ENCODE measurements at places on chromosomes 11 and 22.

DNA sequence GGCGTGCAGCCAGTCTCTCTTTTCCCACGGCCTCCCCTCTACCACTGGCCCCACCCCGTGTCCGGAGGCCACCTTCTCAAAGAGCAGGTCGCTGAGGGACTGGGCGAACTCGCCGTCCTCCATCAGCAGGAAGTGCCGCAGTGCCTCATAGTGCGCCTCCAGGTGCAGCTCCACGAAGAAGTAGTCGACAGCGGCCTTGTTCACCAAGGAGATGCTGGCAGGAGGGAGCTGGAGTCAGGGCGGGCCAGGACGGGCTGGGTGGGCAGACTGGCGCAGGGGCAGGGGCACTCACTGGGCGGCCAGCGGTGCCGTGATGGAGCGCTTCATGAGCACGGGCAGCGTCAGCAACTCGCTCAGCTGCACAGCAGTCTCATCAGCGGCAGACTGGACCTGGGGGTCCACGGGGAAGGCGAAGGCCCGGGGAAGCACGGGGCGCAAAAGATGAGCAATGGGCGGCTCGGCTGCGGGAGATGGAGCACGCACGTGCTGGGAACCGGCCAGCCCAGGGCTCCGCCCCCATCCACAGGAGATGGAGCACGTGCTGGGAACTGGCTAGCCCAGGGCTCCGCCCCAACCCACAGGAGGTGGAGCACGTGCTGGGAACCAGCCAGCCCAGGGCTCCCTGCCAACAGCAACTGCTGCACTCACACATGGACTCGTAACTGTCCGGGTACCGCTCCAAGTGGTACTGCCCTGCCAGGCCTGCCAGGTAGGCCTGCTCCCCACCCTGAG, 18.4 kb downstream of the SELENOO start:
- DNase-seq, result peak; percentile 56

GRCh38 chr11:95338430-95338991, 107.5 kb upstream of the SESN3 start:
- peak; percentile 57 for DNase-seq

DNA sequence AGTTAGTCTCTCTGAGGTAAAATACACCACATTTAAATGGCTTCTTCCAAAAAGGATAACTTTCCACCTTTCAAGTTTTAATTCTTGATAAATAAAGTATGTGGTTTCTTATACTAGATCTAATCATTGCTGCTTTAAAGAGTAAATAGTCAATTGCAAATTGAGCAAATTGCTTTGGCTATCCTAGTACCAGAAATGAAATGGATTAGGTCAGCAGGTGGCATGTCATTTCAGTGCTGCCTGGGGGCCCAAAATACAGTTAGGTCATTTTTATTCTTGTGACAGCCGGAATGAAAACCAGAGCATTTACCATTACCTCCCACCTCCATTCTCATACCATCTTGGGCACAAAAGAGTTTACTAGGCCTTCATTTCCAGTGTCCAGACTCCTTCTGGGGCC, 70.2 kb downstream of the PHF21A start:
- no peak for DNase-seq

- DNase-seq, result no peak
Observed at GRCh38 chr11:46612326-46612725, 4.7 kb downstream of the HARBI1 start.

DNA sequence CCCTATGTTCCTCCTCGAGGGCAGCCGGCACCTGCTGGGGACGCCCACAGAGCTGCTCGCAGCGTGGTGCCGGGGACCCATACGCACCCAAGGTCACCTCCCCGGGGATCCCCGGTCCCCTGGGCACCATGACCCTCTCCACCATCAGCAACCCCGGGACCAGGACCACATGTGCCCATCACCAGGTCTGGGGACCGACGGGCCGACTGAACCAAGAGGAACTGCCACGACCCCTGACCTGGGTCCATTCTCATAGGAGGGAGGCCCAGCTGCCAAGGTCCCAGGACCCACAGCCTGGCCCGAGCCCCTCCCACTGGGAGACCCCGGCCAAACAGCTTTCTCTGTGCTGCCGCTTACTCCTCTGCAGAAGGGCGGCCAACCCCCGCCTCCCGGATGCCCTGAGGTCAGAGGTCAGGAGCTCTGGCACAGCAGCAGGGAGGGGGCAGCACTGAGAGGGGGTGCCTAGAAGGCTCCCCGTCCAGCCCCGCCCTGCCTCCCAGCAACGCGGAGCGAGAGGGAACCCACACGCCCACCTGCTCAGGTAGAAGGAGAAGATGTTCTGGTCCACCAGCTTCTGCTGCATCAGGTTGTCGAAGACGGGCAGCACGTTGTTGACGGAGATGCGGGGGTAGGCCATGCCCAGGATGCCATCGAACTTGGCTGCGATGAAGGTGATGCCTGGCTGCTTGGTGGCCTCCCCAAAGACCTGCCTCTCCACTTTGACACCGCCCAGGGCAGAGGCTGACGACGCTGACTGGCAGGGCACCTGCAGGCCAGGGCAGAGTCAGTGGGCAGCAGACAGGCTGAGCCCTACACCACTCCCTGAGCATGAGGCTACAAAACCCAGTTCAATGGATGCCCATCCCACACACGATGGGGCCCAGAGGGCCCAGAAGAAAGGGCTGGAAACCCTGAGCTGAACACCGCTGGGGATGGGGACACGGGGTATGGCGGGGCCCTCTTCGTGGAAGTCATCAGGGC, 6.6 kb downstream of the CTSD start:
- no peak for DNase-seq

DNA sequence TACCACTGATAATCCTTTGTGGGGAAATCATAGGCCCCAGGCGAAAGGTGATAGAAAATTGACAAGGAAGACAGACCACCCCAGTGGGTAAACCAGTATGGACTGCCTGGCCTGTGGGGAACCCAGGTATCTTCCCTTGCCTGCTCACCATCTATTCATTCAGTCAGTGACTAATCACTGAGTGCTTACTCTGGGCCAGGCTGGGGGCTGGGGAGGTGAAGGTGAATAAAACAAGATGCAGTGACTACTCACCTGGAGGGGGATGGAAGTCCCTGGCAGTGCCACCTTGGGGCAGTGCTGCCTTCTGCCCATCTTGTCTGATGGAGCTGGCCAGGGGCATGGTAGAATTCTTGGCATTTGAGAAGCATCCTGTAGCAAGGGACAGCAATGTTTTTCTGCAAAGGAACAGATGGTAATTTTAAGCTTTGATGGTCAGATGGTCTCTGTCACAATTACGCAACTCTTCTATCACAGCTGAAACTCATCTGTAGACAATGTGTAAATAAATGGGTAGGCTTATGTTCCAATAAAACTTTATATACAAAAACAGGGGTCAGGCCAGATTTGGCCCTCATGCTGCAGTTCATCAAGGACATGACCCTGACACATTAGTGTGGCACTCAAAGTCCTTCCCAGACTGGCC, 4.6 kb downstream of the ISX start:
- DNase-seq, result no peak

Data from smooth muscle cell of the brain vasculature (primary cell).